NCI-H187 treated with DMSO at 0.1 percent for 48 hours (cell line): ENCODE measurements at places on chromosomes 5 and 9.

DNA sequence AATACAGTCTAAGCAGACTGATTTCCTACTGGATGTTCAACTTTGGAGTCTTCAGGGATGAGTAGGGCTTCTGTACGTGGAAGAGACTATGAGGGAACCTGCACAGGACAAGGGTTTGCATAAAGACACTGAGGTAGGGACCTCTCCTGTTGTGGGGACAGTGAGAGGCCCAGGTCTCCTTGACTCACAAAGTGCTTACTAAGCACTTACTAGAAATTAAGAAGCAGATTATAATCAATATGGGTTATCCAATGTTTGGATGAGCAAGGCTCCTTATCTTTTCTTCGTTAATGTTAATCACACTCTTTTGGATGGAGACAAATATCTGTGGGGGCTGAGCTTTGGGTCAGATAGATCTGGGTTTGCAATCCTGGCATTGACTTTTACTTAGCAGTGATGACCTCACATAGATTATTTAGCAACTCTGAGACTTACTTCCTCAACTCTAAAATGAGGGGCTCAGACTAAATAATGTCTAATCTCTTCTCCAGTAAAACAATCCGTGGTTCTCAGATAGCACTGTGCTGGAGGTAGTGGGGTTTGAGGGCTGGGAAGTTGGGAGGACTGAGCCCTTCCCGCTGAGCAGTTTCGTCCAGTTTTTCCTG lies 45.9 kb downstream of the PDCD1LG2 start:
- no peak for DNase-seq

DNA sequence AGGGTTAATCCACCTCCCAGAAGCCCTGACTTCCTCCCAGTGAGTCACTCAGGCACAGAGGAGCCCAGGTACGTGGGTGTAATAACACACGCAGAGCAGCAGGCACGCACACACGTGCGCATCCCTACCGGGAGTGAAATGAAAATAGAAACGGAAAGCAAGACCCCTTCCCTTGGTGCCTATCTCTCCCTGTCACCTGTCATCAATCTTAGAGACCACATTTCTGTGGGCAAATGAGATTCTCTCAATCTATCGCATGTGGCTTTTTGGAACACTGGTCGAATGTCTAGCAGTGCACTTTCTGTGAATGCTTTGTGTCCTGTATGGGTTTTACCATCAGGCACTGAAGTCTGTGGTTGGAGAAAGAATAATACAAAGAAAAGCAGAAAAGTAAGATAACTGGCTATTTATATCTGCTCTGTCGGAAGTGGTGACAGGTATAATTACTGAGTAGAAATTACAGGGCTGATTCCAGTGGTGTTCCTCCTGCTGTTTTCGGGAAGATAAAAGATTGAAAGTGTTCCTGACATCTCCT lies 137.7 kb upstream of the GRIA1 start:
- no peak for DNase-seq

DNA sequence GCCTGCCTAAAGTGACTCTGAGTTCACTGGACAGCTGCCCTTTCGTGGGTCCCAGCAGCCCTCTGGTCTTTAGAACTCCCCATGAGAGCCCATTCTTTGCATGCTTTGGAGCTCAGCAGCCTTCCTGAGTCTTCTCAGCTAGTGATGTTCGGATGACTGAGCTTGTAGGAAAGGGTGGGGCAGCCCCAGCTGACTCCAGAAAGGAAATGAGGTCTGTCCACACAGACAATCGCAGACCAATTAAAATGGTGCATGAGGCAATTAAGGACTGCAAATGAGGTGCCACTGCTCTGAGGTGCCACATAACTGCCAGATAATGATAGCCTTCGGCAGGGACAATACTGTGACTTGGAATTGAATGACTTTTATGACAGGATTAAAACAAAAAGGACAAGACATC lies 25.4 kb upstream of the TOMM5 start:
- no peak for DNase-seq

GRCh38 chr5:107251151-107251550 lies 419.6 kb downstream of the EFNA5 start:
- DNase-seq, result no peak

DNA sequence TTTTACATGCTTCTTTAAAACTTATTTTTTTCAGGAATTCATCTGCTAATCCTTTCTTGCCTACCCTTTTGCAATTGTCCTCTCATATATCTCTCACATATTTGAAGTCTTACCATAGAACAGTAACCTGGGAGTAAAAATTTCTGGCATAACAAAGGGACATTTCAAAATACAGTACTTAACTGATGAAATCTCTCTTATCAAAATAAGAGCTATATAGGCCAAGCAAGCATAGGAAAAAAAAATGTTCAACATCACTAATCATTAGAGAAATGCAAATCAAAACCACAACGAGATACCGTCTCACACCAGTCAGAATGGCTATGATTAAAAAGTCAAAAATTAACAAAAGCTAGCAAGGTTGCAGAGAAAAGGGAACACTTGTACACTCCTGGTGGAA lies 2062.7 kb upstream of the CDH6 start:
- DNase-seq, result no peak

GRCh38 chr5:123007754-123008153 lies 28.8 kb downstream of the PPIC start:
- DNase-seq, result no peak

DNA sequence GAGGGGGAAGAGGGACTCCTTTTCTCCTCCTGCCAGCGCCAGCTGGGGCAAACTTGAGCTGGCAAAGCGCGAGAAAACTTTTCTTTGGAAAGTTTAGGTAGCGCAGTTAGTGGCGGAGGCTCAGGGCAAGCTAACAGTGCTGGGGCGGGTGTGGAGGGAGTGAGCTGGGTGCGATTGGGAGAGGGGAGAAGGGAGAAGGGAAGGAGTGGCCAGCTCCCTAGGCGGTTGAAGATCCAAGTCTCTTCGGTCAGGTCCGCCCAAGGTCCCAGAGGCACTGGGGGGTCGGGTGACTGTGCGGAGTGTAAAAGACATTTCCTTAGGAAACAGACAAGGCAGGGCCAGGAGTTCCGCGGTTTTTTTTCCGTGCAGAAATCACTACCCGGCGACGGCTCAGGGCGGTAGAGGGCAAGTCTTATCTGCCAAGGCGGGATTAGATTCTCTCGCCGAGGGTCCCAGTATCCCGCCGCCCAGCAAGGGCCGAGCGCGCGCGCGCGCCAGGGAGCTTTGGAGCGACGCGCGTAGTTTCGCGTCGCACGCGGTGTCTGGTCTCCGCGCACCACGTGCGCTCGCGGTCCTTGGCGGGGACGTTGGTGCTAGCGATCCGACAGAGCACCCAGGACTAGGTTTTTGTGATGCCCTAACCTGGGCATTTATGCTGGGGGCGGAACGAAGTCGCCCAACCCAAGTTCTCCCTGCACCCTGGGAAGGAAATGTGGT lies 33.6 kb upstream of the NFIB start:
- no peak for DNase-seq

GRCh38 chr5:93092349-93093105 lies 488.5 kb downstream of the NR2F1-AS1 start:
- no peak for DNase-seq

- DNase-seq, result no peak
These were observed 77.4 kb downstream of the SLIT3 start for GRCh38 chr5:169223595-169223953.

- DNase-seq, result no peak
These were observed 478.5 kb downstream of the RASEF start for GRCh38 chr9:82584349-82584863.

GRCh38 chr9:86282979-86283535 lies 719 bp upstream of the ISCA1 start:
- DNase-seq, result no peak

GRCh38 chr5:123701511-123702200 lies 189.7 kb downstream of the CSNK1G3 start:
- DNase-seq, result no peak

- DNase-seq, result no peak
These were observed 662.4 kb downstream of the DTWD2 start for GRCh38 chr5:118325931-118326330.

DNA sequence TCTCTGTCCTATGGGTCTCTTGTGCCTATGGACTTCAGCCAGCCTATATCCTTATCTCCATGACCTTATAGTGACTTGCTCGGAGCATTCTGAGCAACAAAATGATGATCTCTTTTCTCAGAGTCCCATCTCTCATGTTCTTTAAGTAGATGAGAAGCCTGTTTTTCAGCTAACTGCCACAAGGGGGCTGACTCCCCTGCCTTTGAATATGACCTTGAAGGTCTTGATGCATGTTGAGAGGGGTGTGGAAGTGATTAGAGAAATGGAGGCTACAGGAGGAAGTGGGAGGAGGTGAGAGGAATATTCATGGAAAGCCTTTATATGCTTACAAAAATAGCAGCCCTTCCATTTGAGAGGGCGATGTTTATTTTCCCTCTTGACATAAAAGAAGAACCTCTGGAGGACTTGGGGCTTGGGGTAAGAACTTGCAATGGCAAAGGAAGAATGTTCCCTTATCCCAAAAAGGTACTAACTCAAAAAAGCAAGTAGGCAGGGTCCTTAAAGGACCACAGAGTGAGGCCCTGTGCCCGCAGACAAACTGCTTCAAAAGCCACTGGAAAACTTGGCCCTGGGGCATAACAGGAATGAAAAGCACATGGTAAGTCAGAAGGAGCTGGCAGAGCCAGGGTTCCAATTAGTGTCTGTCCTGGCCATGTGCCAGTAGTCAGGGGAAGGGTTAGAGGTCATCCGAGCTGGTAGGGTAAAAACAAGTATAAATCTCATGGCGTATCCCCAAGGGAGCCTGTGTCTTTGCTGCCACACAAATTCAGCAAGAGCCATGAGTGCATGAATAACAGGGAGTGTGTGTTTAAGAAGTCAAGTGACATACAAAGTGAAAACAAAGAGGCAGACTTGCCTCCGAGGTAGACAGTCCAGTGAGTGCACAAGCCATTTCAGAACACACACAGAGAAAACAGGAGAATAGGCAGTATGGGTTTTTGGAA lies 39.1 kb downstream of the FGD3 start:
- DNase-seq, result no peak

DNA sequence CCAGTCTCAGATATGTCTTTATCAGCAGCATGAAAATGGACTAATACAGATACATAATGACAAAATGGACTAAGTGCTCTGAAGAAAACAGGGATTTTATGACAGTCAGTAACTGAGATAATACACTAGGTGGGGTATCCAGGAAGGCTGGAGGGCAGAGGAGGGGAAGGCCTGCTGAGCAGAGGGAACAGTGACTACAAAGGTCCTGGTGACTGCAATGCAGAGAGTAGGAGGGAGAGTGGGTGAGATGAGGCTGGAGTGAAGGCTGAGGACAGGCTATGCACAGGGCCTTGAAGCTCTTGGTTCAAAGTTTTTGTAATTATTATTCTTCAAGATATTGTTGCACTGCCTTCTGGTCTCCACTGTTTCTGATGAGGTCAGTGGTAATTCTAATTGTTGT lies 4.9 kb downstream of the ACOT12 start:
- DNase-seq, result no peak

GRCh38 chr9:8030095-8030494 lies 230.5 kb upstream of the DMAC1 start:
- DNase-seq, result no peak

DNA sequence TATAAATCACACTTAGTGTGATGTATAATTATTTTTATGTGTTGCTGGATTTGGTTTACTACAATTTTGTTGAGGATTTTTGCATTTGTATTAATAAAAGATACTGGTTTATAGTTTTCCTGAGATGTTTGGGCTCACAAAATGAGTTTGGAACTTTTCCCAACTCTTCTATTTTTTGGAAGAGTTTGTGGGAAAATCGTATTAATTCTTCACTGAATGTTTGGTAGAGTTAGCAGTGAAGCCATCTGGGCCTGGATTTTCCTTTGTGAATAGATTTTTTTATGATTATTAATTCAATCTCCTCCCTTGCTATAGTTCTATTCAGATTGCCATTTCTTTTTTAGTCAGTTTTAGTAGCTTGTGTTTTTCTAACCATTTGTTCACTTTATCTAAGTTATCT lies 201.7 kb upstream of the NFIL3 start:
- DNase-seq, result no peak

DNA sequence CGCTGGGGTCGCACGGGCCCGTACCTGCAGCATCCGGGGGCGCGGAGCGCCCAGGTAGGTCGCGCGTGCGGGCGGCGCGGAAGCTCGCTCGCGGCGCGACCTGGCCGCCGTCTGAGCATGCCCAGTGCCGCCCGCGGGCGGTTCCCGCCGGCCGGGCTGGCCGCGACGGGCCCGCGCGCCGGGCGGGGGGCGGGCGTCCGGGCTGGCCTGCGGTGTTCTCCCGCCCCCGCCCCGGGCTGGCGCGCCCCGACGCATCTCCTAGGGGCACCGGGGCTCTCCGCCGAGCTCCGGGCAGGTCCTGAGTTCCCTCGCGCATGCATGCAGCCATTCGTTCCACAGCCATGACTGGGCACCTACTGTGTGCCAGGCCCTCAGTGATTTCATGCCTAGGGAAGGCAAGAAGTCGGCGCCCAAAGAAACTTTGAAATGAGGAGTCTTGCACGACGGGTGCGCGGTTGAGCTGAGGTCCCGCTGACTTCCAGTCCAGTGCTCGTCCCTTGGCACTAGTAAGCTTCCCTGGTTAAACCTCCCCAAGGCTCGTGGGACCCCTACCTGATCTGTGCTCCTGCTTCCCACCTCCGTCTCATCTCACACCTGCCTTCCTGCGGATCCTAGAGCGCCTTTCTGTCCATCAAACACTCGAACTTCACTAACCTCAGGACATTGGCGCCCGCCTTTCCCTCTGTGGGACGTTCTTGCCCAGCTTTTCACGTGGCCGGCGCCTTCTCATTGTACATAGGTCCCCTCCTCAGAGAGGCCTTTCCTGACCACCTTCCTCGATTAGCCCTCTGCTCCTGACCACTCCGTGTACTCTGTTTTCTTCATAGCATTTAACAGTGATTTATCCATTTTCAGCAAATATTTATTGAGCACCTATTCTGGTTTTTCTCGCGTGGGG lies at the start of gene PTPN3:
Gene PTPN3 (minus strand): TSS at position 113 of the 898 bp plus-strand sequence. CDS start 34,873 bp downstream, outside the sequence.
- DNase-seq, result no peak

GRCh38 chr5:69374911-69375446 lies 5.4 kb downstream of the RAD17 start:
- no peak for DNase-seq

DNA sequence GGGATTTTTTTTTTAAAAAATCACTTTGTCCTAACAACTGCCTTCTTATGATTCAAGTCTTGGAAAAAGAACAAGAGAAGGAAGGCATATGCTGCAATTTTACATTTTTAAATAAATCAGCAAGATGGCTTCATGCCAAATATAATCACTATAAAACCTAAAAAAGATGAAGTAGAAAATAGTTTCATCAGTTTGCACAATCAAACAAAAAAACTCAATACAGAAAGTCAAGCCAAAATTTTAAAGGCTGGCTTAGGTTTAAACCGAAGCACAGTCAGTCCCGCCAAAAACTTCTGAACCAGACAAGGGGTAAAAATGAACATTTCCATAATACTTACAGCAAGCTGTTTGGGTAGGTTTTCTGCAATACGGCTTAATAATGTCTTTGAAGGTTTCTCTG lies 57.3 kb downstream of the ZFR start:
- DNase-seq, result no peak
